CD4-positive, alpha-beta T cell treated with Interferon alpha-2 for 1 hour (primary cell): ENCODE measurements at places on chromosomes 7 and 10.
A peak's percentile ranks its signal among the peaks of the same experiment; 100 is the strongest.

- DNase-seq, result no peak
Observed at GRCh38 chr7:48259463-48260280, 88.4 kb downstream of the ABCA13 start.

GRCh38 chr7:8204339-8205030, 57.5 kb downstream of the ICA1 start:
- DNase-seq, result no peak

DNA sequence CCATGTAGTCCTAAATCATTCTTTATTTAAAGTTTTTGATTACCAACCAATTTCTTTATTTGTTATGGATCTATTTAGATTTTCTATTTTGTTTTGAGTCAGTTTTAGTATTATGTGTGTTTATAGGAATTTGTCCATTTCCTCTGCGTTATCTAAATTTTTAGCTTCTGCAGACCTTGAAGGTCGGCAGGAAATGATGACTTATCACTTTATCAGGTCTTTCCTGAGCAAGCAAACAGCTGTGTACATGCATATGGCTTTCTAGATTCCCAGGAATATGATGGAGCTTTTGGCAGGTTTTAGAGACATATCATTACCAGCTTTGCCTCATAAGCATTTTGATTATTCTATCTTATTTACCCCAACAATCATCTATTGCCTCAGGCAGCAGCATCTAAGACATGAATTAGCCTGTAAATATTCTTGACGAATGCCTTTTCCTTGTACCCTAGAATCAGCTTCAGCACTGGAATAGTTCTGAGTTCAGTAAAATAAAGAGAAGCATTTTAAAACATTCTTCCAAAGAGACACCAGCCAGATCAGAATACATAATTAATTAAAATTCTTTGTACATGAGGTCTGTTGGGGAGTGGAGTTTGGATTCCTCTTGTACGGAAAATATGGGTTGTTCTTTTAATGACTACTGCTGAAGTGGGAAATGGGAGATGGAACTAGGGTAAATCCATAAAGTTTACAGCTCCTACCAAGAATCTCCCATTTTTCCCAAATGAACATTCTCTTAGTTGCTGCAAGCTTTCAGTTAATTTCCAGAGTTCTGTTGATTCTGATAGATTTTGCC, 408.8 kb upstream of the SEMA3C start:
- DNase-seq, result no peak

GRCh38 chr7:4745971-4746919, 29.2 kb upstream of the AP5Z1 start:
- DNase-seq, result peak; percentile 24

GRCh38 chr7:29243910-29244655, 49.5 kb downstream of the CHN2 start:
- DNase-seq, result peak; percentile 19

DNA sequence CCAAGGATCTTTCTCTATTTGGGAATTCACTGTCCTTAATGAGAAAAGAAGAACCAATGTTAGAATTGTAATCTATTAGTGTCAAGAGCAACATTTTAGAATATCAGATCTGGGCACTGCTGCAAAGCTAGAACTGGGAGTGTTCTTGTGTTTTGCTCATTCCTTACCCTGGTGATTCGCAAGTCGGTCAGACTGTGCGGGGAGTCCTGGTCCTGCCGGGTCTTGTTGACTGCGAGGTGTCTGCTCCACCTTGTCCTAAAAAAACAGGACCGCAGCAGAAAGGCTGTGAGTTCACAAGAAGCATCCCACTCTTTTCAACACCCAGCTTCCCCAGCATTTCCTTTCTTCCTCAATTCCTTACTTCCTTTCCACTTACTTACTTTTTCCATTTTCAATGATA, 79.0 kb downstream of the GRB10 start:
- no peak for DNase-seq

- no peak for DNase-seq
Observed at GRCh38 chr10:104267721-104268404, 1.1 kb upstream of the GSTO2 start.

DNA sequence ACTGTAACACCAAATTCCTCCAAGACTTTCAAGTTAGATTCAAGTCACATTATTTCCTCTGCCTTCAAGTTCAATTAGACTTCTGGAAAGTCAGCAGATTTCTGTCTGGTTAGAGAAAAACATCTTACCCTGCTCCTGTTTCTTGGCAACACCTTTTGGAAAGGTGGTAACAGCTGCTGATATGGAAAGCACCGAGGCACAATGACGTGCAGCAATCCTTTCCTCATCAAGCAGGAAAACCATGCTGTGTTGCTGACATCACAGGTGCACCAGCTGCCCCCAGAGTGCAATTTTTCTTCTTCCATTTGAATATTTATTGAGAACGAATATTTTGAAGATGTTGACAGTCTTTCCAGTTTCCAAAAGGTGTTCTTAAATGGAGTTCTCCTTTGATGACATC, 41.9 kb downstream of the ZNF800 start:
- DNase-seq, result no peak

DNA sequence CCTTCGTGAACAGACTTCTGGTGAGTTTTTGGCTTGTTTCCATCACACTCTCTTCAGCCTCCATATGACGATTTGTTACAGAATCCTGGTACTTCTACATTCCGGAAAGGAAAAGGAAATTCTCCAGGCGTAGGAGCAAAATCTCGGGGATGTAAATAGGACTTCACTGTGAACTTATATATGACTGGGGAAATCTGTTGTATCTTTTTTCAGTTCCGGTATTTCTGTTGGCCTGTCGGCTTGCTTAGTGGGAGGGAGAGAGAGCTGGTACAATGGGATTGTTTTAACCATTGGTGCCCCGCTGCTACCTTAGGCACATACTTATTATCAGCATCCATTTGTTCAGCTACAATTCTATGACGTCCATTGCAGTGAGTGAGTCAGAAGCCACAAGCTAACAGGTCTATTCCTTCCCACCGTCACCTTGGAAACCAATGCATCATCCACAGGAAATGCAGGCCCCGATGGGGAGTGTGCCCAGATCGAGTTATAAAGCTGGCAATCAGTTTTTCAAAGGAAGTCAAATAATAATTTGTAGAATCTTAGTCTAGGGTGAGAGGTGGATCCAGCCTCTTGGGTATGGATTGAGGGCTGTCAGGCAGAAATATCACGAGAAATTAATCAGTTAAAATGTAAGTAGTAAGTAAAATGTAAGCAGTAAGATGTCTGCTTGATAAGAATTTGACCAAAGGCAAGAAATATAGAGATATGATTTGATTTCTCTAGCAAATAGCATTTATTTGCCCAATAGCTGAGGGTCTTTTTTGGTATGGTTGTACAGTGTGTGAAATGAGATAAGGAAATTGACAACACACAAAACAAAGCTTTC, 92.0 kb upstream of the MKLN1 start:
- DNase-seq, result peak; percentile 88

GRCh38 chr10:124626759-124627380, 117.3 kb downstream of the FAM53B start:
- DNase-seq, result peak; percentile 50

DNA sequence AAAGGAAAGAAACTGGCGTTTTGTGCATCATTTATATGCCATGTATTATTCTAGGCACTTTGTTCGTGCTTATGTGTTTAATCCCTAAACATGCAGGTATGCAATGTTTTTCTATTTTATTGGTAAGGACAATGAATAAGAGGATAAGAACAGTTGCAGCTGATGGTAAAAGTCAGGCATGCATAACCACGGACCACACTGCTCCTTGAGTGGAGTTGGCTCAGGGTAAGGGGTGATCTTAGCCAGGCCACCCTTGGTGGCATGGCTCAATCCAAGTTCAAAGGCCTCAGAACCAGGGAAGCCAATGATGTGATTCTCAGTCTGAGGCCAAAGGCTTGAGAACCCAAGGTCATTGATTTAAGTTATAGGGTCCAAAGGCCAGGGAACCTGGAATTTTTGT, 1068.1 kb downstream of the NRG3 start:
- no peak for DNase-seq

- DNase-seq, result no peak
Observed at GRCh38 chr7:68718097-68718551, 880.2 kb upstream of the AUTS2 start.

GRCh38 chr7:776992-777727, 50.1 kb upstream of the PRKAR1B start:
- DNase-seq, result no peak

GRCh38 chr7:141302617-141303016, 228.8 kb downstream of the TMEM178B start:
- no peak for DNase-seq

DNA sequence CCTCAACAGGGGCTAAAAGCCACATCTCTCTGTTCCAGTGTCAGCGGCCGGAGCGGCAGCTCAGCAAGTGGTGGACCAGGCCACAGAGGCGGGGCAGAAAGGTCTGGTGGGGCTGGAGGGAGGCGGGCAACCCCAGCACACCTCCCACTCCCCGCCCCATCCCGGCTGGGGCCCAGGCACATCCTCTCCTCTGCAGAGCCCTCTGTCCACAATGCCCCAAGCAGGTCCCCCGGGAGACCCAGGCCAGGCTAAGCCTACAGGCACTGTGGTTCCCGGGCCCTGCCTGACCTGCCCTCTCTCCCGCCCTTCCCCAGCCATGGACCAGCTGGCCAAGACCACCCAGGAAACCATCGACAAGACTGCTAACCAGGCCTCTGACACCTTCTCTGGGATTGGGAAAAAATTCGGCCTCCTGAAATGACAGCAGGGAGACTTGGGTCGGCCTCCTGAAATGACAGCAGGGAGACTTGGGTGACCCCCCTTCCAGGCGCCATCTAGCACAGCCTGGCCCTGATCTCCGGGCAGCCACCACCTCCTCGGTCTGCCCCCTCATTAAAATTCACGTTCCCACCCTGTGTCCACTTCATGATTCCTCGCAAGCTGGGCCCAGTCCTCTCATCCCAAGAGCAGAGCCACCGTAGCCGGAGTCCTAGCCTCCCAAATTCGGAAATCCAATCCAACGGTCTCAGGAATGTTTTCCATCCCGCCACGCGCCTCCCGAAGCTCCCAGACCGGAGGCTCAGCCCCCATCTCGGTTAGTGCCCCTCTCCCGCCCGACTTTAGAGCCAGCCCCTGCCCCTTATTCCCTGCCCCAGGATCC, 2.1 kb downstream of the ADIRF start:
- peak; percentile 11 for DNase-seq

DNA sequence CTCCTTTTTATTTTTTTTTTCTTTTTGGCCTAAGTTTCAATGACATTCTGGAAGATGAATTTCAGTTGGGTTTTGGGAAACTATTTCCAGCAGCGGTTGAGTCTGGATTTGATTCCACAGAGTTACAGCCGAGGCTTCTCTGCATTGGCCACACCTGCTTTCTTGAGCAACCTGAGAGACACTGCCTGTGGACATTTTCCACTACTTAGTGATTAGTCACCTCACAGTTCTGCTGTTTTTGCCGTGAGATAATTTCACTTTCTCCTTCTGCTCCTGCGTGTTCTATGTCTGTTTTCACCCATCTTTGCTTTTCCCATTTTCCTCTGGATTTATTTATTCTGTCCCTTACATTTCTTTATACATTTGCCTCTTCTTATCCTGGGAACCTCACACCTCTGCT, 243.0 kb downstream of the BICC1 start:
- no peak for DNase-seq

GRCh38 chr10:7593063-7593462, 73.7 kb downstream of the ITIH5 start:
- DNase-seq, result no peak

DNA sequence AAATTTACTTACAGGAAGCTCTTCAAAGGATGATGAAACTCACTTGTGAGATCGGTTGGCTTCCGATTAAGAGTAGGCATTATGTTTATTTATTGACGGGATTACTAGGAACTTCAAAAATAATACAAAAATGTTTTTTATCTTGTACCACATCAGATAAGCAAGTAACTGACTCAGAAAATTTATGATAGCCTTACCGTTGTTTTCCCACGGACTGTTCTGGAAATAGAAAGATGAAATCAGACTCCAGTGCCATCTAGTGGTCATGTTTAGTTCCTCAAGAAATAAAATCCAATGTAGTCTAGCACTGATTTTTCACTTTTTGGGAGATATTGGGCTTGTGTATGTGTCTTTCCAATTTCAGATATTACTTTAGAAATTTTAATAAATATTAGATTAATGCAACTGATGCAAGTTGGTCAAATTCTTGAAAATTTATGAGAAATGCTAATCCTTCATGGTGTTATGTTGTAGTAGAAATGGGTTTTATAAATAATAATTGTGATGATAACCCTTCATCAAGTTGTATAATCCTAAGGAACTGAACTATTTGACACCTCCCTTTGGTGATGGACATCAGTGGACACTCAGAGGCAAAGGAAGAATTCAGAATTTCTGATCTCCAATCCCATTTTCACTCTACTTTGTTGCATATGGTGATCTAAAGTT, 168.8 kb downstream of the TMEM26 start:
- no peak for DNase-seq

- no peak for DNase-seq
Observed at GRCh38 chr7:38452681-38453108, 178.5 kb downstream of the AMPH start.

- DNase-seq, result no peak
Observed at GRCh38 chr7:35630024-35630972, 64.6 kb downstream of the HERPUD2 start.

DNA sequence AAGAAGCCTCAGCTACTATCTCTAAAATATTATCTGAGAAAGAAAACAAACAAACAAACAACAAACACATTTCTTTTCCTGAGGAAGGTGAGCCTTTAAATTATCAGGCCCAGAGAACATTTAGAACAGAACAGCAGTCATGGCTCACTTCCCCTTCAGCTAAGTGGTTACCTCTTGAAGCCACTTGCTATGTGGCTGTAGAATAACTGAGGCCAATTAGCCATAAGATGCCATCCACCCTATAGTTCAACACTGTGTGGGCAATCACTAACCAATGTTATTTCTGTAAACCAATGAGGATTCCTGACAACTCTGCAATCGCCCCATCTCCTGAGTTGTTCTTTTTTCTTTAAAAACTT, 3.7 kb upstream of the UPP1 start:
- no peak for DNase-seq

DNA sequence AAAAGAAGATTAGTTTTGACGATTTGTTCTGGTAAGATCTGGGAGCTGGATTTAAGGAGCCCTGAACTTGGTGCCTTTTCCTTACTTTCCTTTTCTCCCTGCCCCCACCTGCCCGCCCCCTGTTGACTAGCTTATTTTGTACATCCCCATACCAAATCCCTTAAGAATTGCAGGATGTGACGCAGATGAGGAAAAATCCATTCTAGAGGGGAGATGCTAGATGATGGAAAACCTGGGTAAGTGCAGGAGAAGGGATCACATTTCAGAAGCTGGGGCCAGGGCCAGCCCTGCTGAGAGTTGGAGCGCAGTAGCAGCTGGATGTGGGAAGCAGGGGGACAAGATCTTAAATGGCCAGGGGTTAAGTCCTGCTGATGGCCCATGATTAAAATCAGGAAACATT, 93.9 kb downstream of the CCDC3 start:
- no peak for DNase-seq

DNA sequence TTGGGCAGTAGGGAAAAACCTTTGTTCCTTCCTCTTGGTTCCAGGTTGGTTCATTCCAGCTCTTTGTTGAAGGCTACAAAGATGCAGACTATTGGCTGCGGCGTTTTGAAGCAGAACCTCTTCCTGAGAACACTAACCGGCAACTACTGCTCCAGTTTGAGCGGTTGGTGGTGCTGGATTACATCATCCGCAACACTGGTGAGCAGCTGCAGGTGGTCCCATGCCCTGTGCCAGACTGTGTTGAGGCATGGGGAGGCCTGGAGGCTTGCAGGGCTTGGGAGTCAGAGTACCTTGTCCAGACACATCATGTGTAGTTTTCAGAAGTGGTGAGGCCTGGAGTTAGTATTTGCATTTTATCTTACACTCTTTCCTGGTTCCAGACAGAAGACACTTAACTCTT, 16.3 kb downstream of the PI4K2A start:
- DNase-seq, result no peak
